ENCODE measurements at places on chromosomes 3 and 15.

DNA sequence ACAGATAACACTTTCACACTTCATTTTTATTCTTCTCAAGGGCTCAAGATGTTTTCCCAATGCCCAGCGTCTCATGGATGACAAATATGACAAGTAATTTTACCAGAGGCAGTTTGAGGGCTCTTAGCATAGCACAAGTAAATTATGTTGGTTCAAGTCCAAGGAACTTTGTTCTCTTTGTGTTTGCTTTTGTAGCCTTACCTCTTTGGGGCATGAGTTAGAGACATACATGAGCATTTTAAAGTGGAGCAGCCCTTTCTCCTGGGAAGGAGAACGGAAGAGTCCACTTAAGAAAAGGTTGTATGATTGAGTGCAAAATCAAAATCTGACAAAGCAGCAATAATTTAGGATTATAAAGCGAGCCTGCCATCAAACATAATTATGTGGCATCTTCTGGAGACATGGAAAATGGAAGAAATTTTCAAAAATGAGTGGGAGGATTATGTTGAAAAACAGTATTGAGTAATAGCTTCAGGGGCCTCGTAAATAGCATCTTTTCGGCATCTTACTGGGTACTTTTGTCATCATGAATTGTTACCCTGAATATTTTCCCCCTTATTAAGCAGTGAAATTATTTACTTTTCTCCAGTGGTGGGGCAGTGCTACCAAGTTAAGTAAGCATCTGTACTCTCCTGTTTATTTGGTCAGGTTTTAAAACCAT lies 65.9 kb downstream of the PGPEP1L start:
- DNase-seq = no peak

GRCh38 chr15:82079736-82080135 lies 33.9 kb upstream of the MEX3B start:
- DNase-seq = no peak

GRCh38 chr3:57923101-57923500 lies 85.1 kb upstream of the FLNB start:
- no peak for DNase-seq

DNA sequence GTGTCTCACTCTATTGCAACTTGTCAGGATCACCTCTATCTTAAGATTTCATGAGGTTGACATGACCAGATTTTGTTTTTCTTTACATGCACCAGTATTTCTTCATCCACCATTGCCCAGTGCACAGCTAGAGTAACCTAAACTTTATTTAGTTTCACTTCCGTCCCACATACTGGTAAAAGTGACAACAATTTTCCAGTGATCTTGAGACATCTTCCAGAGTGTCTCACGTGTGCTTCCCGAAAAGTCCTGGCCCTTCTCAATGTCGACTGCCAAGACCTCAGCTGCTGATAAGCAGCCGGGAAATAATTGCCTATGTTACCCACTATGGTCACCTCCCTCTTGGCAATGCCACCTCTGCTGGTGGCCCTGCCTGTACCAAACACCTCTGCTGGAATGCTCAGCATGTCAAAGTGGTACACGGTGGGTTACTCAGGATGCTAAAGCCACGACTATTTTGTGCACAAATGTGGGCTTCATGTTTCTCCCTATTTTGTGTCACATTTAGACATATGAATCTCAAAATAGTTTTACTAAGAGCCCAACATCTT lies 379.7 kb upstream of the TGFBR2 start:
- no peak for DNase-seq

DNA sequence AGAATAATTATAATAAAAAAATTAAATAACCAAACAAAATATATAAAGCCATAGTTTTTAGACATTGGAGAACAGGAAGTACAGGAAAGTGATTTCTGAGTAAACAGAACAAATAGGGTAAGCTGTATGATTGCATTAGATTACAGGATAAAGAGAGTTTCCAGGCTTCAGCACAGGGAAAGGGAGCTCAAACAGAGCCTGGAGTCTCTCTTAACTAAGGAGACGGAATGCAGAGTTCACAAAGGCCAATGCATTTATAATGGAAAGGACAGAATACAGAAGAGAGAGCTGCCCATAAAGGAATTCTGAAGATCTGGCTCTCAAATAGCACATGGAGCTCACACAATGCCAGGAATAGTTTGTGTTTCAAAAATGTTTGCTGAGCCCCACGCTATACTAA lies 42.0 kb upstream of the OTOL1 start:
- no peak for DNase-seq

Data from H9 (cell line).